Activated CD4-positive, alpha-beta T cell treated with anti-CD3 and anti-CD28 coated beads, Interleukin-2, amount 10 ng/mL, durations not matched to agents 7 days and 5 days (primary cell): ENCODE measurements at places on chromosomes 5 and 9. TPM values are rescaled to one million over a fixed set of nuclear protein-coding genes. Genes with fewer than 3 reads are reported as not detected.

The EPB41L4B gene
- not detected for total RNA-seq

The CCNJL gene
- total RNA-seq, result not detected

- no peak for DNase-seq
These were observed 35.6 kb downstream of the PTTG1 start for GRCh38 chr5:160457252-160457651.

DNA sequence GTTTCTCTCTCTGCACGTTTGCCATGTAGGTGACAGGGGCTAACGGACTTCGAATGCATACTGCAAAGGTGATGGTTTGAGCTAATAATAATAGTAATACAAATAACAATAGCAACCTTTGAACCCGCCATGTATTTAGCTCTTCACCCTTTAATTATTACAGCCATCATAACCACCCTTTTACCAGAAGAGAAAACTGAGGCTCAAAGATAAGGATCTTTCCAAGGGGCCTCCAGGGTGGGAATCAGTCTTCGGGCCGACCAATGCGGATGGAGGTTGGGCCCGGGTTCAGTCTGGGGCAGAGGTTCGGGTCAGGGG is 494 bp downstream of the CDKN2AIPNL start:
- no peak for DNase-seq

DNA sequence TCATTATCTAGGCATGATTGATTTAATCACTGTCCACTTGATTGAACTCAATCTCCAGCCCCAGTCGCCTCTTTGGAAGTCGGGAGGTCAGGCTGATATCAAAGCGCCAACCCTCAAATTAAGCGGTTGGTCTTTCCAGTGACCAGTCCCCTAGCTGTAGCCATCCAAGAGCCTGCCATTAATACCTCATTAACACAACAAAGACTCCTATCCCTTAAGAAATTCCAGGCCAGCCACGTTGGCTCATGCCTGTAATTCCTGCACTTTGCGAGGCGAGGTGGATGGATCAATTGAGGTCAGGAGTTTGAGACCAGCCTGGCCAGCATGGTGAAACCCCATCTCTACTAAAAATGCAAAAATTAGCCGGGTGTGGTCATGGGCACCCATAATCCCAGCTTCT is 27.4 kb upstream of the GCNT1 start:
- no peak for DNase-seq

The NIPBL gene
- 59.4 TPM for total RNA-seq

GRCh38 chr9:132994410-132995120 is 16.1 kb downstream of the GFI1B start:
- no peak for DNase-seq

DNA sequence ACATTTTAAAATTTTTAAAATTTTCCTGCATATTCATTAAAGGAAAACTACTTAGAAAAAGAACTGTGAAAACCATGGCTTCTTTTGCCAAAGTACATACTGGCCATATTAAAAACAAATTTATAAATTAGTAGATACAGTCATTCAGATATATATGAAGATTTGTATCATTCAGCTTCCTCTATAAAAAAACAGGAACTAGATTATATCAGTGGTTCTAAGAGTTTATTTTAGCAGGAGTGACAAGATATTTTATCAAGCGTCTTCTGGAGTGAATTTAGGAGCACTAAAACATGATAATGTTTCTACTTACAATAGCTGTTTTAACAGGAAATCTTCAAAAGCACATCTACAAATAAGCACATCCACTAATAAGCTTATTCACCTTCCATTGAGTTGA is 171.4 kb downstream of the RAPGEF6 start:
- DNase-seq, result no peak

DNA sequence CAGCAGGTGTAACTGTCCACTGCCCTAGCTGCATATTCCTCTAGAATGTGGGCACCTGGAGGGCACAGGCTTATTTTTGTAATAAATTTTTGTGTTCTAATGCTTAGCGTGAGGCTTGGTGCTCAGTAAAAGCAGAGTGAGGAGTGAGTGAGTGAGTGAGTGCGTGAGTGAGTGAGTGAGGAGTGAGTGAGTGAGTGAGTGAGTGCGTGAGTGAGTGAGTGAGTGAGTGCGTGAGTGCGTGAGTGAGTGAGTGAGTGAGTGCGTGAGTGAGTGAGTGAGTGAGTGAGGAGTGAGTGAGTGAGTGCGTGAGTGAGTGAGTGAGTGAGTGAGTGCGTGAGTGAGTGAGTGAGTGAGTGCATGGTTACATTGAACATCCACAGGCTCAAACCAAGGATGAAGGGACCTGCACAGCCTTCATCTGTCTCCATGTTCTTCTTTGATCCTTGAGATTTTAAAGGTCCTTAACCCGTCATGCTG is 371.5 kb downstream of the MED10 start:
- DNase-seq, result no peak

GRCh38 chr5:10351199-10351905 is 2.1 kb upstream of the MARCHF6 start:
- no peak for DNase-seq

DNA sequence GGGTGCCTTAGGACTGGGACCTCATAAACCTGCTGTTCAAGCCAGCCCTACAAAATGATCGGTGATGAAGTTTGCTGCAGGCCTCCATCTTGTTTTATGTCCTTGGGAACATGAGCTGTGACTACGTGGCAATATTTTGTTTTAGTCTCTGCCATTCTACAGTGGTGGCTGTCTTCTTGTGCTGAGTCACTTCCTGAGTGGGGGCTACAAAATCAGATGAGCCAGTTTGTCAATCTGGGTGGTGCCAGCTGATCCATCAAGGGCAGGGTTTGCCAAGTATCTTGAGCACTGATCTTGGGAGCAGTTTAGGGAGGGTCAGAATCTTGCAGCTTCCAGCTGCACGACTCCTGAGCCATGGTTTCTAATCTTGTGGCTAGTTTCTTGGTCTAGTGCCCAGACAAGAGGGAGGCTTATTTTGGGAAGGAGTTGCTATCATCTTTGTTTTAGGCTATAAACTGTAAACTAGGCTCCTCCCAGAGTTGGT is 94.7 kb downstream of the YTHDC2 start:
- no peak for DNase-seq

- no peak for DNase-seq
These were observed 54.3 kb downstream of the TLE1 start for GRCh38 chr9:81634915-81635516.

DNA sequence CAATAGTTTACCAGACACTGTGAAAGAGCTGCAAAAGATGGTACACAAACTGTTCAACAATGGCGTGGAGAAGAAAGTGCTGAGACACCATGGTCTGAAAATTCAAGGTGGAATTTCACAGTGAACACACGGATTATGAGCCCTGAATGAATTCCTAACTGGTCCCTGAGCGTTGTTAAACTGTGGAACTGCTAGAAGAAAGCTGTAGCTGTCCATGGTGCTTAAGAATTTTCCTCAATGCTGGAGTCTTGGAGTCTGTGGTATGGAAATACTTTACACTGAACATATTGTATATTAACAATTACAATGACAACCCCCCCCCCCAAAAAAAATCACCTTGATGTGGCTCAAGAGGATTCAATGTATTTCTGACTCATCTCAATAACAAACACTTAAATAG is 68.5 kb downstream of the SLC24A2 start:
- DNase-seq, result no peak

DNA sequence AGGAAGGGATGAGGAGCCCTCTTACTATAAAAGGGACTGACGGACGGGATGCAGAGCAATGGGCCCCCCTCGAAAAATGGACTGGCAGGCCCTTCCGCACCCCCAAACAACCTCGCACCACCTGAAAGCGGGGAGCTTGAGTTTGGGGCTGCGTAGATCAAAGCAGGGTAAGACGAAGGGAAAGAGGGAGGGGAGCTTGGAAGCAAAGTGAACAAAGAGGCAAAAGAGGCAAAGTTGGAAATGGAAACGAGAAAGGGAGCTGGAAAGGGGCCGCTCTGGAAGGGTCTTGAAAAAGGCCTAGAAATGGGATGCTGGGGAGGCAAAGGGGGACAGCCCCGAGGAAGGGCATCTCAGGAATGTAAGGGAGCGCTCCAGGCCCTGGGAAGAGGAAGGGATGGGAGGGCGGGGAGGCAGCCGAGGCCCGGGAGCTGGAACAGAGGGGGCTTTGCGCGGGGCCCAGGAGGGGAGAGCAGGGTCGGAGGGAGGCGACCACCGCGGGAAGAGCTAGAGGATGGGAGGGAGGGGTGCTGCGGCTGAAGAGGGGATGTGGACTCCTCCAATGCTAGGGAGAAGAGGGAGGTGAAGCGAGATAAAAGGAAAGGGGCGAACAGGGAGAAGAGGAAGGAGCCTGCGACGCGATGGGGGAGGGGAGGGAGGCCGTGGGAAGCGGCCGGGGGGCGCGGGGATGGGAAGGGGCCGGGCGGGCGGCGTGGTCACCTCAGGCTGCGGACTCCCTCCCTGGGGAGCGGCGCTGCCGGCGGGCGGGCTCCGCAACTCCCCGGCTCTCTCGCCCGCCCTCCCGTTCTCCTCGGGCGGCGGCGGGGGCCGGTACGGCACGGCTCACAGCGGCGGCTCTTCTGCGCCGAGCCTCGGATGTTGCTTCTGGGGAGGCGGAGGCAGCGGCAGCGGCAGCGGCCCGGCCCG is 577 bp downstream of the RNF145 start:
- peak; percentile 18 for DNase-seq

DNA sequence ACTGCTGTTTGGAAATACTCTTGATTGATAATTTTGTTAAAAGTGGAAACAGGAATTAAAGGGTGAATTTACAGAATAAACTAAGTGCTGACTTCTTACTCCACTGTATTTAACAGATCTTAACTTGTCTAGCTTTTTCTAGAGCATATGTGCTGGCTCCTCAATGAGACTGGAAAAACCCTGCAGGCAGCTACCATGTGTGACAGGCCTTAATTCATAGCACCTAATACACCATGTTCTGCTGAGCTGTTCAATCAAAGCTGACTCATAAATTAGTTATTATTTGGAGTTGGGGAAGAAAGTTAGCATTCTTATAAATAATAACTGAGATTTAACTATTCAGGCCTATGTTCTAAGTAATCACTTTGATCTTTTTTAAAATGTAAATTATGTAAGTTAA is 29.4 kb downstream of the CTNNAL1 start:
- DNase-seq, result no peak

The MYOZ3 gene
- total RNA-seq, result not detected
